Stimulated activated CD4-positive, alpha-beta T cell treated with anti-CD3 and anti-CD28 coated beads, Interleukin-1b, Interleukin-23, amount 100 ng/mL, for 24 hours (primary cell): ENCODE measurements at places on chromosomes 5 and 9.

GRCh38 chr5:144249755-144250464, 79.2 kb downstream of the KCTD16 start:
- no peak for DNase-seq

- DNase-seq: no peak
These were observed 57.7 kb upstream of the EGFL7 start for GRCh38 chr9:136604823-136605525.

GRCh38 chr5:34491251-34491620, 164.9 kb upstream of the RAI14 start:
- DNase-seq: no peak

- DNase-seq: no peak
These were observed 209.7 kb upstream of the KLF4 start for GRCh38 chr9:107699231-107699630.

GRCh38 chr5:159564031-159564430, 233.7 kb upstream of the IL12B start:
- no peak for DNase-seq

DNA sequence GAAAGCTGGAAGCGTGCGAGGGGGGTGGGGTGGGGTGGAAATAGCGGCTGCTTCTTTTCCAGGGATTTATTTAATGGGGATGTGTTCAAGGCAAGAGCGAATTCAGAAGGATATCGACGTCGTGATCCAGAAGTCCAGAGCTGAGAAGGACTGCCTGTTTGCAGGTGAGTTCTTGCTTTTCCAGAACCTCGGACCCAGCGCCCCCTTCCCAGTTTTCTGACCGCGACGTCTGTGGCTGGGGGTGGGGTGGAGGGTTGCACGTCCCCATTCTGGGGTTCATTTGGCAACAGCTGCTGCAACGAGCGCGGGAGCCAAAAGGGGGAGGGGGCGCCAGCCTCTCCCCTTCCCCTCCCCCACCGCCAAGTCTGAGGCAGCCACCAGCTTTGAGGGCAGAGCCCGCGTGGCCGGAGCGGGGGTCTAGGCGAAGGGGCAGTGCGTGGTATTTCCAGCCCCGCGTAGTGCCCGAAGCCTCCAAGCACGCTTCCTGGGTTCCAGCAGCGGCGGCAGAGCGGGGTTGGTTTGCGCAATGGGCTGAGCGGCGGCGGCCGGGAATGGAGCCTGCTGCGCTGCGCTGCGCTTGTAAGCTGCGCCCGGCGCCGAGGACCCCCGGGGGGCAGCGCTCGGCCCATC, 701 bp downstream of the PARP8 start:
- DNase-seq: no peak

- DNase-seq: no peak
These were observed 837.8 kb upstream of the CDH6 start for GRCh38 chr5:30355675-30356074.

- no peak for DNase-seq
These were observed 22.9 kb downstream of the PROP1 start for GRCh38 chr5:177973066-177973635.
